ENCODE measurements at places on chromosomes 4 and X. TPM values are rescaled to one million over a fixed set of nuclear protein-coding genes. Genes with fewer than 3 reads are reported as not detected.

TMSB15C gene
- total RNA-seq, result 1.8 TPM

DNA sequence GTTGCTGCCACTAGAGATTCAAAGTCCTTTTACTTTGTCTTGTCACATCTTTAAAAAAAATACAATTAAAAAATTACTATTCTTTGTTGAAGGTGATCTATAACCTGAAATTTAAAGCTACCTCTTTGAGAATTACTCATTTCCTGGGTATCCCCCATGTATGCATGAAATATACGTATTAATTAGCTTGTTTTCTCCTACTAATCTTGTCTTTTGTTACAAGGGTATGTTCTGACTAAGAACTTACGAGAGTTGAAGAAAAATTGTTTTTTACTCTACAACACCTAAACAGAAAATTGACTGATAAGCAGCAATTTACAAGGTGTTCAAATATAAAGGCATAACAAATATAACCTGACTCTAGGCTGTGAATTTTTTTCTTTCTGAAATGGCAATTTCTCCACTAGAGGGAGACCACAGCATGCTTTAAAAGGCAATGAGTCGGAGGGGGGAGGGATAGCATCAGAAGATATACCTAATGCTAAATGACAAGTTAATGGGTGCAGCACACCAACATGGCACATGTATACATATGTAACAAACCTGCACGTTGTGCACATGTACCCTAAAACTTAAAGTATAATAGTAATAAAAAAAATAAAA is 249.6 kb downstream of the OPHN1 start:
- peak; percentile 51 for DNase-seq

MRPS18C gene
- total RNA-seq, result 15.8 TPM

GRCh38 chrX:17086317-17086716 is 139.9 kb downstream of the REPS2 start:
- no peak for DNase-seq

GRCh38 chr4:32094987-32095386 is 1374.8 kb downstream of the PCDH7 start:
- no peak for DNase-seq

MAGEA9B gene
- total RNA-seq, result not detected

DNA sequence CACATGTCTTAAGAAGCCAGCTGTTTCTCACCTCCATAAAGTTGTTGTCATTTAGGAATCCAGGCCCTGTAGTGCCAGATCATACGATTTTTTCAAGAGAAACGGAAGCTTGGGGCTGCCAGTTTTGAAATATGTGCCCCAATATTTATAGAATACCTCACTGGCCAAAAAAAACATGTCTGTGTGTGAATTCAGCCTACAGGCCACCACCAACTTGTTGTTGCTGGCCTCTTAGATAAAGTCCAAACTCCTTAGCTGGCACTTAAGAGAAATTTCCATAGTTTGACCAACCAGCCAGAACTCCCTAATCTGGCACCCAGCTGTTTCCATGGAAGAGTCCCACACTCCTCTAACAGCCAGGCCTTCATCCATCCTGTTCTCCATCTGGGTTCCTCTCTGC is 74.1 kb downstream of the WDR19 start:
- peak; percentile 2 for DNase-seq
